Dermis lymphatic vessel endothelial cell (primary cell): ENCODE measurements at places on chromosomes 1 and 21. TPM values are rescaled to one million over a fixed set of nuclear protein-coding genes. Genes with fewer than 3 reads are reported as not detected.

Gene FCRL6
- not detected in 2 replicates for total RNA-seq

Gene AMY1B
- not detected in 2 replicates for total RNA-seq

Gene SCAF4
- 3.6 and 5.2 TPM in 2 replicates for total RNA-seq

Gene RUNX3
- under 0.01 TPM in 1 of 2 replicates, not detected in the other for total RNA-seq

Gene TMEM69
- 12.7 and 15.2 TPM in 2 replicates for total RNA-seq

Gene AVPR1B
- total RNA-seq: not detected in 2 replicates

Gene SZRD1
- total RNA-seq: 24.1 and 29.2 TPM in 2 replicates

Gene TSSK3
- total RNA-seq: 0.09 and 0.11 TPM in 2 replicates

Gene SH3BGR
- 0.33 and 1.0 TPM in 2 replicates for total RNA-seq

Gene NIBAN1
- total RNA-seq: 0.86 and 1.1 TPM in 2 replicates

Gene UBE2Q1
- total RNA-seq: 35.9 and 36.7 TPM in 2 replicates

Gene TNFRSF8
- under 0.01 TPM in 1 of 2 replicates, not detected in the other for total RNA-seq

Gene CRYAA
- total RNA-seq: not detected in 2 replicates

Gene EDN2
- total RNA-seq: not detected in 2 replicates

Gene LPAR3
- 0.09 and 0.11 TPM in 2 replicates for total RNA-seq

Gene GUCA2B
- total RNA-seq: not detected in 2 replicates
